ENCODE measurements at places on chromosomes 3 and 15.

DNA sequence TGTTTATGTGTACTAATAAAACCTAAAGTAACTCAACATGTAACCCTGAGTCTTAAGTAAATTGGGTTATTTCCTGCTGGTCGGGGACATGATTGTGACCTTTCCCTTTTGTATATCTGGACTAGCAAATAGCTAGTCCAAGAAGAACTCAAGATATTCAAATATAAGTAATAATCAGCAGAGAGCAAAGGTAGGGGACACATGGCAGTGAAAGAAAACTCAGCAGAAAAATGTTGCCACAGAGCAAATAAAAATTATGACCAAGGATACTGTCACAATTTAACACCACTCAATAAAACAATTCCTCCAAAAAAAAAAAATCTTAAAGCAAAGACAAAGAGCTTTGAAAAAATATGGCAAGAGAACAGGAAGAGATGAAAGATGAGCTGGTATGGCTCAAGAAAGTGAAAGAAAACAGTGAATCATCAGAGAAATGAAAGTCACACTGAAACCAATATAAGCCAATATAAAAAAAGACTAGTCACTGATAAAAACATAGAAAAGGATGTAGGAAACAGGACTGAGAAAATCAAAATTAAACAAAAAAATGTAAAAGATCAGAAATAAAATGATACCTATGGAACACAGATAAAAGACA is 43.4 kb downstream of the HLTF start:
- no peak for DNase-seq

GRCh38 chr3:118501152-118501551 is 533.5 kb downstream of the IGSF11 start:
- DNase-seq: peak; percentile 69

- no peak for DNase-seq
Measured at GRCh38 chr3:30596152-30596551, 10.2 kb upstream of the TGFBR2 start.

- no peak for DNase-seq
Measured at GRCh38 chr3:40290396-40290795, 19.1 kb upstream of the EIF1B start.

DNA sequence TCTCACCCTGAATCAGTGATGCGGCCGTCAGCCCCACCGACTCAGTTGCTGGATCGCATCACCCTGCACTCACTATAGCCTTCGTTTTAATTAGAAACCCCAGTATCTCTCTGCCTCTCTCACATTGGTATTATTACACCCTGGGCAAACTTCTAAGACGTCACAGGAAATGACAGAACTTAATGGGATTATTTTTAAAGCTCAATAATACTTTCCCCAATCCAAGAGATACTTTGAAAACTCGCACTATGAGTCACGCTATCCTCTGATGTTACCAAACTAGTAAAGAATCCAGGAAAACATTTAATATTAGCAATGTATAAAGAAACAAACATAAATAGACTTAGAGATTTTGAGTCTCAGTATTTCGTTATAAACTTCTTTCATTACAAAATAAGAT is 36.6 kb downstream of the RUBCN start:
- no peak for DNase-seq

DNA sequence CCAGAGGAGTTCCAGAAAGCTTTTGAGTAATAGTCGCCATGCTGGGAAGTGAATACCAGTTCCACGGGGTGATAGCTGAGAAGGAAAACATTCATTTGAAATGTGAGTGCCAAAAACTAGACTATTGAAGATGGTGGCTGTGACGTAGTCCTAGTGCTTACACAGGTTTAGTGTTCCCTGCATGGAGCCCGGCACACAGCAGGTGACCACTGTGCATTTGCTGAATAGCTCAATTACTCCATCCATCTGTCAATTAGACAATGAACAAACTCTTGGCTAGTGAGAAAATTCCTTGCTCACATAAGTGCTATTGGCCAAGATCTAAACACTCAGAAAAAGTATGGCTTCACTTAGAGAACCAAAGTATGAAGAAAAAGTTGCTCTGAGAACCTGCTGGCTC is 448.1 kb upstream of the WNT5A start:
- no peak for DNase-seq

DNA sequence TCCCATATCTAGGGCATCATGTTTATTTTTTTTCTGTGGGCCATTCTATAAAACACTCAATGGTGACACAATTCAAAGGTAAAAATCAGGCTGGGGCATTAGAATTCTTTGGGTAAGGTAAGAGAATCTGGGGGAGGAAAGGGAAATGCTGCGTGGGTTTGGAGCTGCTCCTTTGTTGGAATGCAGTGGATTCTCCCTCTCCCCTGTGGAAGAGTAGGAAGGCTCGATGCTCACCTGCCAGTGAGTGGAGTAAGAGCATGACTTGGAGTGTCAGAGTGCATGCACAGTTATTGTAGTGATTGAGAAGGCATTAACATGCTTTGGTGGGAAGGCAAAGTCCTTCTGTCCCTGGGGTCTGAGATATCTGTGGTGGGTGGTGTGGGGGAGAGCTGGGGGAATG is 280.0 kb downstream of the PDCD6IP start:
- DNase-seq: no peak

DNA sequence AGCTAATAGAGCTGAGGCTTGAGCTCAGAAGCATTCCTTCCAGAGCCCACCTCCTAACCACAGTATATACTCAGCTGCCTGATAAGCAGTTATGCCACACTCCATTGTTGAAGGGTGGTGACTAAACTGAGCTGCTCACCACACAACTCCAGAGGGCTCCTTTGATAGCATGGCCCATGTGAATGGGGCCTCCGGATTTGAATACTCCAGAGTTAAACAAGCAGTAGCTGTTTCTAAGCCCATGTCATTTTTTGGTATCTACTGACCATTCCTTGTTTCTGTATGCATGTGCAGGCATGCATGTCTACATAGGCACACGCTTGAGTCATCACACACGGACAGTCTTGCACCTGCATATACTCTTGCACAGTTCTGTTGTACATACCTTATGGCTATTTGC is 28.9 kb downstream of the IGSF10 start:
- DNase-seq: no peak

DNA sequence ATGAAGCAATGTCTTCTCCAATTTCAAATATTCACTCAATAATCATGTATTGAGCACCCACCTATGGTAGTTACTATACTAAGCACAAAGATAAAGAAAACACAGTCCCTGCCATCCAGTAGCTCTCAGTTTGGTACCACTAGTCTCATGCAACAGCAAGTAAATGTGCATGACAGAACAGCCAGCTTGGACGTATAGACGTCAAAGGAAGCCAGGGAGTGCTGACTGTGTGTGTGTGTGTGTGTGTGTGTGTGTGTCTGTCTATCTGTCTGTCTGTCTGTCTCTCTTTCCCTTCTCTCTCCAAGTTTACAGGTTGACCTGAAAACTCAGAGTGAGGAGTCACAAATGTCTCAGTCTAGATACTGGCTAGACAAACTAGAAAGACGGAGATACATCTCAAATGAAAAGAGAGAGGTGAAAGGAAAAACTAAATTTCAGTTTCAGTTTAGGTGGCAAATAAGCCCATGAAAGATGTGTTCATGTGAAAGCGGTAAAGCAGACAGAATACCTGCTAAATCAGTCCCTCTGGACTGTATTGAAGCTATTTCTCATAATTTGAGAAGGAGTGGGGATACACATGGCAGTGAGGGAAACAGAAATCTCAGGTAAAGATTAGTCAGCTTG is 141.1 kb upstream of the PTPRG start:
- DNase-seq: no peak

- no peak for DNase-seq
Measured at GRCh38 chr3:21913791-21914190, 162.8 kb upstream of the ZNF385D start.

- no peak for DNase-seq
Measured at GRCh38 chr3:178856804-178857203, 214.8 kb downstream of the ZMAT3 start.

DNA sequence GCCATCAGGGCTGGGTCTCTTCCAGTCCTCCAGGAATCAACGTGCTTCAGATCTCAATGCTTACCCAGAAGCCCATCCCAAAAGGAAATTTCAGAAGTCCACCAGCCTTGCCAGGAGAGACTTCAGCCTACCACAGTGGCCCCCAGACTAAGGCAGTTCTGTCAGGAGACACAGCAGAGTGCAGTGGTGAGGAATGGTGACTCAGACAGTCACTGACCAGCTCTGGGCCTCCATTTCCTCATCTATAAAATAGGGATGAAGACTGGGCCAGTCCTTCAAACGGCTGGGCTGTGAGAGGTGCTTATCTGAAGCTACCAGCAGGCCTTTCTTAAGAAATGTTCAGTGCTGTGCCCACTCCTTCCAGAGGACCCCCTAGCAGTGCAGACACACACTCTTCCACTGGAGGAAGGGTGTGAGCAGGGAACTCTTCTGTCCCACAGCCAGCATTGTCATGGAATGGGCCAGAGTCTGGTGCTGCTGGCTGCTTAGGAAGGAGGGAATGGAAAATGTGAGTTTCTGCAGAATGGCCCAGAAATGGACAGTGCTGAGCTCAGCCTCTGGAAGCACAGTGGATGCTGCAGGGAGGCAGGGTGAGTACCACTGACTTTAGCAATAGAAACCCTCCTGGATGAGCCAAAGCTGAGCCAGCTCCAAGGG is 41.6 kb upstream of the DUSP7 start:
- DNase-seq: no peak

DNA sequence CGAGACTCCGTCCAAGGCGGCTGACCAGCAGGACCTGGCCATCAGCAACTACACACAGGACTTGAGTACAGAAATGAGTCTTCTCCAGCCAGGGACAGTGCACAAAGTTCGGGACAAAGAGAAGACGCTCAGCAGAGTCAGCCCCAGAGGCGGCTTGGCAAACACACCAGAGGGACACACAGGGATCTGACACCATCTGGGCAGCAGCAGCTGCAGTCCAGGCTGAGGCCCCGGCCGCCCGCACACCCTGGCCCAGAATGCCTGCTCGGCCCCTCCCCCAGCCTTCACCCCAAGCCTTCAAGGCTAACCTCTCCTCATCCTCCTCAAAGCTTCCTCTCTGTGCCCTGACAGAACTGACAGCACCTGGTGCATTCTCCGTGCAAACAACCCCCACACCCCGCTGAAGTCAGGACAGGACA is 61.1 kb downstream of the XXYLT1 start:
- DNase-seq: no peak

GRCh38 chr3:190870127-190870526 is 7.6 kb upstream of the GMNC start:
- DNase-seq: no peak

DNA sequence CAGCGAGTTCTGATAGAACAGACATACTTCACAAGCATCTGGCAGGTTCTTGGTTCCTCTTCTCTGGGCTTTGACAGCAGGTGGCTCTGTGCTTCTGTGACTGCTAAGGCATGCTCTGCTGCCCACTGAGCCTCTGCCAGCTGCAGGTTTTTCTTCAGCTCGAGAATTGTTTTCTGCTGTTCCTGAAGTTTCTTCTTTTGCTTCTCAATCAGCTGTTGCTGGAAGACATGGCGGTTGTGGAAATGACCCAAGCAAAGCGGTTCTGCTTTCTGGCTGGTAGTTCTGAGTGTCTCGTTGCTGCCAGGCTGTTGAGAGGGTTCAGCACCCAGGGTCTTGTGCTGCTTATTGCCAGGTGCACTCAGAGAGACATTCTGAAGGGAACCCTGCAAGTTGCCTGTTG is 50.8 kb downstream of the CCDC191 start:
- DNase-seq: no peak

DNA sequence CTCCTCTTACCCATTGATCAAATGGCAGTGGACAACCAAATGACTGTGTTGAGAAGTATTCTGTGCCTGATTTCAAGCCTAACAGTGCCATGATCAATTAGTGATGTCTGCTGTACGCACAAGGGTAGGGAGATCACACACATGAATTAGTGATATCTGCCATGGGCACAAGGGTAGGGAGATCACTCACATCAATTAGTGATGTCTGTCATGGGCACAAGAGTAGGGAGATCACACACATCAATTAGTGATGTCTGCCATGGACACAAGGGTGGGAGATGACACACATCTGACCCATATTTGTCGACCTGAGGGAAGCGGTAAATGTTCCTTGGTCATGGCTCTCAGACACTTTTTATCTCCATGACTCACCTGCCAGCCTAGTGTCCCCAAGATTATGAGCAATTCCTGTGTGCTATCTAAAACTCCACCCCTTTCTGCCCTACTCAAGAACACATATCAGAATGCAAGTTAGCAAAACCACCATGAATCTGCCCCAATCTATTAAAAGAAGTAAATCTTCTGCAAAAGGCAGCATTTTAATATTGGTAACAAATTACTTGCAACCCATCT is 165.0 kb downstream of the NTRK3 start:
- no peak for DNase-seq

GRCh38 chr3:197336348-197336747 is 37.9 kb upstream of the DLG1 start:
- no peak for DNase-seq

GRCh38 chr3:69775751-69776150 is 36.5 kb downstream of the MITF start:
- no peak for DNase-seq

GRCh38 chr15:74776821-74777768 is 4.8 kb upstream of the CSK start:
- DNase-seq: peak; percentile 69

DNA sequence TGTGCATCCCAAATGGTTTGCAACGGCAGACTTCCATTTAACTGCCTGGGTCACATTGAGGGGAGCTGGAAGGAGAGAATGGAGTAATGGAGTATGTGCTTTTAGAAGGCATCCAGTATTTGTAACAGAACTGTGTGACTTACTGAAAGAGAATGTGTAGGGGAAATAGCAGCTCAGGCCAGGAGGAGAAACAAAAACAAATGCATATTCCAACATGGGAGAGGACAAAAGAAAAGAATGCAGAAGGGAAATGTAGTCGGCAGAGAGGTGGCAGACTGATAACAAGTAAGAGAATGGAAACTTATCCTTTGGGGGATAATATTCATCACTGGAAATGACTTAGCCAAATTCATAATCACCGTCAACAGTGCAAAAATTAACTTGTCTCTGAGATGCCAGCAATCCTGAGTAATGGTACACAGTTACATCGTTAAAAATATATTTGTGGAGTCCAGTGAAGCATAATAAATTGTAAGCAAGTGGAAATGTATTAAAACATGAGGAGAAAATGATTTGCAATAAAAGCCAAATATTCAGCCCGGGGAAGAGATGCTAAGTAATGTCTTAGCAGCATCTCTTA is 294.9 kb upstream of the SGO1 start:
- peak; percentile 48 for DNase-seq

DNA sequence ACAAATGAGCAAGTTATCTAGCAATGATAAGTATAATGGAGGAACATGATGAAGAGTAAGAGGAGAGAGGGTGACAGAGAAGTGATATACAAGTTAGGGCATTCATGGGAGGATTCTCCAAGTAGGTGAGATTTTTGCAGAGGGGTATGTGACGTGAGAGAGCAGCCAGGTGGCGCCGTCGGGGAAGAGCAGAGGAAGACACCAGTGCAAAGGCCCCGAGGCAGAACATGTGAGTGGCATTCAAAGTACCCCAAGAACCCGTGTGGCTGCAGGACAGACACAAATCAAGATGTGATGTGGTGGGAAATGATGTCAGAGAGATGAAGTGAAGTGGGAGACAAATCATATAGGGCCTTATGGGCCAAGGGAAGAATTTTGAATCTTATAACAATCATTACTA is 81.8 kb upstream of the GRM7 start:
- no peak for DNase-seq

Data from GM23338 (cell line).